GF-D8 (cell line): ENCODE measurements at places on chromosomes 1 and 21.

DNA sequence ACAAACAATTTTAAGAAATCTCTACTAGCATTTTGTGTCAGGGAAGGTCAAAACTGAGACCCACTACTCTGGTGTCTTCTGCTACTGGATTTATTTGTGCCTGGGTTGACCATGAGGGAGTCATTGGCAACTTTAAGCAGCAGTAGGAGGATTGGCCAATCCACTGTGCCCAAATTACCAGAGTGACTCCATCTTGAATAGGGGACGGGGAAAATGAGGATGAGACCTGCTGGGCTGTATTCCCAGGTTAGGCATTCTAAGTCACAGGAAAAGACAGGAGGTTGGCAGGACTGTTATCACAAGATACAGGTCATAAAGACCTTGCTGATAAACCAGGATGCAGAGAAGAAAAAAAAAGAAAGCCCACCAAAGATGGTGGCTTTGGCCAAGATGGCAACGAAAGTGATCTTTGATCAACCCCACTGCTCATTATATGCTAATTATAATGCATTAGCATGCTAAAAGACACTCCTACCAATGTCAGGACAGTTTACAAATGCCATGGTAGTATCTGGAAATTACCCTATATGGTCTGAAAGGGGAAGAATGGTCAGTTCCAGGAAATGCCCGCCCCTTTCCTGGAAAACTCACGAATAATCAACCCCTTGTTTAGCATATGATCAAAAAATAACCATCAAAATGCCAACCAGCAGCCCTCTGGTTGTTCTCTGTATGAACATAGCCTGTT lies 200.9 kb downstream of the LTN1 start:
- no peak for DNase-seq

GRCh38 chr1:147238925-147239820 lies 3.3 kb upstream of the CHD1L start:
- no peak for DNase-seq

DNA sequence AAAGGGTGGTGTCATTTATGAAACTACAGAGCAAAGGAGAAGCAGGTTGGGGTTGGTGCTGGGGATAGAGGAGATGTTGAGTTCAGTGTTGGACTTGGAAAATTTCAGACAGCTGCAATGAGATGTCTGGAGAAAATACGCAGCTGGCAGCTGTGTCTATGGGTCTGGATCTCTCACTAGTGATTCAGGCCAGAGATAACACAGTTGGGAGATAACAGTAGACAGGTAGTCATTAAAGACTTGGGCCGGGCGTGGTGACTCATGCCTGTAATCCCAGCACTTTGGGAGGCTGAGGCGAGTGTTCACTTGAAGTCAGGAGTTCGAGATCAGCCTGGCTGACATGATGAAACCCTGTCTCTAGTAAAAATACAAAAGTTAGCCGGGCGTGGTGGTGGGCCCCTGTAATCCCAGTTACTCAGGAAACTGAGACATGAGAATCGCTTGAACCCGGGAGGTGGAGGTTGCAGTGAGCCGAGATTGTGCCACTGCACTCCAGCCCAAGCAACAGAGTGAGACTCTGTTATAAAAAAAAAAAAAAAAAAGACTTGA lies 2.5 kb upstream of the TFAP2E start:
- DNase-seq, result no peak

GRCh38 chr1:155932081-155932480 lies 2.1 kb downstream of the KHDC4 start:
- DNase-seq, result no peak

- DNase-seq, result no peak
These were observed 20.8 kb upstream of the LRRC3 start for GRCh38 chr21:44434568-44434925.

- no peak for DNase-seq
These were observed 13.2 kb downstream of the PDXK start for GRCh38 chr21:43731891-43732711.

- no peak for DNase-seq
These were observed 238.1 kb upstream of the VAMP3 start for GRCh38 chr1:7533006-7533405.

GRCh38 chr1:111191496-111191895 lies 8.9 kb downstream of the DENND2D start:
- no peak for DNase-seq

DNA sequence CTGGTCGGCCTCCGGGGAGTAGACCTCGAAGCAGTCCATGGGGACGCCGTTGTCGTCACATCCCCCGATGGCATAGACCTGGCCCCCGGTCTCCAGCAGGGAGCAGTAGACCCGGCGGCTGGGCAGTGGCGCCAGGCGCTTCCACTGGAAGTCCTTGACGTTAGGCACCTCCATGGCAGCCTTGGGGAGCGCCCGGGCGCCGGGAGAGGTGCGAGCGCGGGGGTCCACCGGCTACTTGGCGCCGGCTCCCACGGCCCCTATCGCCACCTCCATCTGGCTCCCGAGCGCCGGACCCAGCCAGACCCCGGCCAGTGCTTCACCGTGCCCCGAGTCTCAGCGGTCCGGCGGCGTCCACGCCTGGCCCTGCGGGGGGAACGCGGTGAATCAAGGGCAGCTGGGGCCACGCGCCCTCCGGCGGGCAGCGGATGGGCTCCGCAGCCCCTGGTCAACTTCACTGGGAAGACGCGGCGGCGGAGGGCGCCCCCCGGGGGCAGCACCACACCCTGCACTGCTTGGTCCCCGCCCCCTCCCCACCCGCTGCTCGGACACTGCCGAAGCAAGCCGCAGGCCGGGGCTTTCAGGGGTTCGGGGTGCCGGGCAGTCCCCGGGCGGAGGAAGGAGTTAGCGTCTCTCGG lies 13.2 kb downstream of the KLHDC8A start:
- DNase-seq, result no peak

DNA sequence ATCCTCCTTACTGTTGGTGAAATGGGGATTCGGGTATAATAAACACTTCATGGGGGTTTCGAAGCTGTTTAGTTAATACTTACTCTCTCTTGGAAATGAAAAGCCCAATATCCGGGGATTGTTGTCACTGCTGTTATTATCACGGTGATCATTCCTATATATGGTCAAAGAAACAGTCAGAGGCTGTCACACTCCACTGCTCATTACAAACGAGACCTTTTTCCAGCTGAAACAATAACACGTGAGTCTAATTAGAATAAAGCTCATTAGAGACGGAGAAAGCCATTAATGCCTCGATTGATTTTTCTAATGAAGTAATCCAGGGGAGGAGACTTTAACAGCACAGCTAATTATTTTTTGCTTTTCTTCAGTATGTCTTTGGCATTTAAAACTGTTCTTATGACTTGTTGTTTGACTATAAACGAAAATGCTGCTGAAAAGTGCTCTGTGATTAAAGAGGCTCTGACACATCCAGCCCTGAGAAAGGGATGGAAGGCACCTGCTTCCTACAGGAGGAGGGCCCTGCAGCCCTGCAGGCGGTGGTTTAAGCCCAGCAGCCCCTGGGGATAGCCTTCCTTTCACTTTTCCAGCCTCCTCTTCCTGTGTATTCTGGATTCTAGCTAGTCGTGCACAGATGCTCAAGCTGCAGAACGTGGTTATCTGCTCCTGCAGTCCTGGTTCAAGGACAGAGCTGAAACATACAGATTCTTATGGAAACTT lies 143.6 kb downstream of the EDEM3 start:
- no peak for DNase-seq

- no peak for DNase-seq
These were observed 813.5 kb downstream of the LTN1 start for GRCh38 chr21:28179136-28179535.

DNA sequence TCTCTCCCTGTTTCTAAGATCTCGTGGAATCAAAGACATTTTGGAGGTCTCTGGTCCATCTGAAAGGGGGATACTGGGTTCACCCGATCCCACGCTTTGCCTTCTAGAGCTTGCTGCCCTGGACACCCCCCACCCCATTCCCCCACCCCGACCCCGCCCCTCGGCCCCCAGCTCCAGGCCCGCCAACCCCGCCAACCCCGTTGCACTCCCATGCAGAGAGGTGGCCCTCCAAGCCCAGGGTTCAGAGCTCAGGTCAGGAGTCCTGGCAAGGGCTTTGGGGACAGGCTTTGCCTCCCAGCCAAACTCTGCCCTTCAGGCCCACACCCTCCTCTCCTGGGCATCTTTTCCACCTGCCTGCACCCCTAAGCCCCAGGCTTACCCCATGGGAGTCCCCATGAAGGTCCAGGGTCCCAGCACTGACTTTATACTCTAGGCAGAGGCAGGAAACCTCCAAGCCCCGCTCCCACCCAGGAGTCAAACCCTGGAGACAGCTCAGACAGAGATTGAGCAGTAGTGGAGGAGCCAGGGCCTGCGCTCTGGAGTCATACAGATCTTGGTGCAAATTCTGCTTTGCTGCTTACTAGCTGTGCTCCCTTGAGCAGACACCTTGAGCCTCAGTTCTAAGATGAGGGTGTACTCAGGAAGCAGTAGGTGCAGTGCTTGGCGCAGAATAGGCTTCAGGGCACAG lies 155.9 kb downstream of the FOXD2 start:
- no peak for DNase-seq

DNA sequence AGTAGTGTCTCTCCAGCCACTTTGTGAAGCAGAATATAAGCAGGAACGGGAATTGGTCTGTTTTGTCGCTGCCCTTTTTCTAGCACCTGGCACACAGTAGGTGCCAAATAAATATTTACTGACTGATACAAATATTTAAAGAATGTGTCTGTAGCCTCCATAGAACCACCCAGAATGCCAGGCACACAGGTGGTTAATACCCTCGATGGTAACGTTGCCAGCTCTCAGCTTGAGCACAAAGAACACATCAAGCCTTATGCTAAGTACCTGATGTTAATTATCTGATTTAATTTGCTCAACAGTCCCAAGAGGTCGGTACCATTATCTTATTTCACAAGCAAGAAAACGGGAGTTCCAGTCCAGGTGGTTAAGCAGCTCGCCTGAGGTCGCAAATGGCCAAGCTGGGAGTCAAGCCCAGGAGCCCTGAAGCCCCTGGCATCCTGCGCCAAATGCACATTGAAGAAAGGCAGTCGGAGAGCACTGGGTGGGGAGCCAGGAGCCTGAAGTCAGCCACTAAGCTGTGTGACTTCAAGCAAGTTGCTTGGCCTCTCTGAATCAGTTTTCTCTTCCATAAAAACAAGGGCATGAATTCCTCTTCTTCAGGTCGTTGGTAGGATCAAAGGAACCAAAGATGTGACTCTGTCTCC lies 26.4 kb downstream of the HSPG2 start:
- no peak for DNase-seq

- no peak for DNase-seq
These were observed 74.3 kb downstream of the CEP350 start for GRCh38 chr1:180028864-180029263.

GRCh38 chr1:208587110-208587509 lies 342.9 kb upstream of the PLXNA2 start:
- DNase-seq, result no peak

GRCh38 chr21:35216996-35217395 lies 167.9 kb upstream of the RUNX1 start:
- no peak for DNase-seq

GRCh38 chr1:224846119-224846907 lies 83.2 kb upstream of the DNAH14 start:
- no peak for DNase-seq

DNA sequence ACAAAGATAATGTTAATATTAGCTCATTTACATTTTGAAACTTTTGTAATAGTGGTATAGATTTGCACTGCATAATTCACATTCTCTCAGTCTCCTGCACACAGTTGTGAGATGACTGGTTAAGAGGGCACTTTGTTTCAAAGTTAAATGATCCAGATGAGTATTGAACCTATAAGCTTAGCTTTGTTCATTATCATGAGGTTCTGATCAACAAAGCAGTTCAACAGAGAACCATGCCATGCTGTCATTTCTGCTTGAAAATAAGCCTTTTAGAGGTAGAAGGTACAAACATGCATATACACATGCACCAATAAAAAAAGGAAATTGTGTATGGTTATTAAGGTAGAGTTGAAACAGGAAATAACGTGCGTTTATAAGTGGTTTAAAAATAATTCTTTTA lies 4.8 kb downstream of the RAP1A start:
- no peak for DNase-seq

GRCh38 chr1:157111396-157112165 lies 12.0 kb upstream of the ETV3L start:
- no peak for DNase-seq

- DNase-seq, result no peak
These were observed 56.1 kb downstream of the NDUFS5 start for GRCh38 chr1:39082010-39082799.

- no peak for DNase-seq
These were observed 12.9 kb upstream of the ETV3 start for GRCh38 chr1:157151073-157151472.

DNA sequence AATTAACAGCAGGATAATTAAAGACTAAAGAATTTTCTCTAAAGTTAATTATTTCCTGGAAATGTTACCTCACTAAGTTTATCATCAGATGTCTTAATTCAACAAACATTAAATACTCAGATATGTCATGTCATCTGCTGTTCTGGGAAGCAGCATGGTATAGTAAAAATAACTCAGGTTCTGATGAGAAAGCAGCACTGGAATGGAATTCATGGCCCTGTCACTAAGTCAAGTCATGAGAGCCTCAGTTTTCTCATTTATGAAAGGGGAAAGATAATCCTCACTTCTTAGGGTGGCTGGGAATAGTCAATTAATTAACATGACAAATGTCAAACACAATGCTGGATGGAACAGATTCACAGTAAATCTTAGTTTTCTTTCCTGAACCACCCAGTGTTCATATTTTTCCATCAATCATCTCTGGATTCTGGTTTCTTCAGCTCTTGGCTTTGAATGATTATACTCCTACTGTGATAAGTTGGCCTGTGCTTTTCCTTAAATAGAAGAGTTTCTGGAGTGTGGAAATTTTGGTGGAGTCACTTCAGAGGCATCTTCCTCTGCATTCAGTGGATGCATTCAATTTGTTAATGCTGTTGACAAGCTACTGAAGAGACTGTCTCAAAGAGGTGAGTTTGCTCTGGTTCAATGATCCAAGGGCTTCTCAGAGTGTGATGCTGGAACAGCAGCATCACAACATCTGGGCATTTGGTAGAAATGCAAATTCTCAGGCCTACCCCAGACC lies 319.4 kb downstream of the KCNH1 start:
- no peak for DNase-seq

GRCh38 chr1:30427545-30427944 lies 295.8 kb downstream of the MATN1 start:
- DNase-seq, result no peak

- no peak for DNase-seq
These were observed 355.6 kb downstream of the USP25 start for GRCh38 chr21:16085421-16085820.

- DNase-seq, result no peak
These were observed 43.7 kb downstream of the BTBD8 start for GRCh38 chr1:92123868-92124267.

GRCh38 chr1:110208916-110209645 lies 1.0 kb upstream of the KCNC4 start:
- DNase-seq, result no peak

- DNase-seq, result no peak
These were observed 2.7 kb downstream of the IL10RB start for GRCh38 chr21:33268737-33269441.

DNA sequence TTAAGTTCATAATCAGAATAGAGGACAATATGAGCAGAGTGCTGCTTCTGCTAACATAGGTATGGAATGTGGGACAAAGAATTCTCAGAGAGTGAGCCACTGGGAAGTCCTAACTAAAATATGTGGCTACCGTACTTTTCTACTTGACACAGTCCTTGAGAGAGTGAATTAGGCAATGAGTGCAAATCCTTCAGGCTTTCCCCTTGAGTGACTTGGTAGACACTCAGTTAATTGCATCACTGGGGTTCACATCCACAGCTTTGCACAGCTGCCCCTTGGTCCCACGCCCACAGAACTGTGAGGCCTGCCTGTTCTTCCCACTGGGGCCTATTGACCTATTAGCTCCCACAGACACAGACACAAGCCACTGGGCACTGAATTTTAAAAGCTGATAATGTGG lies 40.5 kb upstream of the PAXBP1 start:
- DNase-seq, result no peak
